SK-N-DZ (cell line): ENCODE measurements at places on chromosomes 11 and 22.

DNA sequence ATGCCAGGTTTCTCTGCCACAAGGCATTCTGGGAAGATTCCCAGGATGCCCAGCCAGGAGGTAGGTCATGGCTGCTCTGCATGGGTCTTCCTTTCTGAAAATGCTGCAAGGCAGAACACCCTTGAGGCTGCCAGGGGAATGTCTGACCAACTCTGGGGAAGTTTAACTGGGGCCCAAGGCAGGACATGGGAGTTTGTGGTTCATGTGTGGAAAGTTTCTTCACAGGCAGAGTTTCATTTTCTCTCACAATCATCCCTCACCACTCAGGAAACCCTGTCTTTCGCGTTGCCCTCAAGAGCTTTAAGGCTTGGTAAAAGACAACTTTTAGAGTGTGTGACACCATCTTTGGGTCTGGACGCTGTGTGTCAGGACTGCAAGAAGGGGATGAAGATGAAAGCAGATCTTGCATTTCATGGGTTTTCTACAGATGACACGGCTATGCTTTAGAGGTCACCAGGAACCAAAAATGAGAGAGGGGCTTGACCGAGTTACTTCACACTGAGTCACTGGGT is 133.5 kb downstream of the CD44 start:
- DNase-seq: no peak

DNA sequence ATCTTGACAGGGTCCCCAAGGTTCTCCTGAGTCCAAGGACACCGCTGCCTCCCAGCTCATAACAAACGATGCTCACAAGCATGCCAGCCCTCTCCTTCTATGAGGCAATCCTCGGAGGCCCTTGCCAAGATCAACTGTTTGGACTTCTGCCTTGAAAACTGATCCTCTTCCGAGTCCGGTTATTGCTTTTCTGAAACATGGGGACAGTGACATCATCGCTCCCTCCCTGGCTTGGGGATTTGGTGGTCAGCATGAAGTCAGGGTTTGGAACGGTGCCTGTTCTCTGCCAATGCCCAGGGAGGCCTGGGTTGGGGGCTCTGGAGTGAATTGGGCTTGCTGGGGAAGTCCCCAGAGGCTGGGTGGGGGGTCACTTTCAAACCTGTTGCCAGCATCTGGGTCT is 149.3 kb downstream of the FBXO7 start:
- DNase-seq: no peak

DNA sequence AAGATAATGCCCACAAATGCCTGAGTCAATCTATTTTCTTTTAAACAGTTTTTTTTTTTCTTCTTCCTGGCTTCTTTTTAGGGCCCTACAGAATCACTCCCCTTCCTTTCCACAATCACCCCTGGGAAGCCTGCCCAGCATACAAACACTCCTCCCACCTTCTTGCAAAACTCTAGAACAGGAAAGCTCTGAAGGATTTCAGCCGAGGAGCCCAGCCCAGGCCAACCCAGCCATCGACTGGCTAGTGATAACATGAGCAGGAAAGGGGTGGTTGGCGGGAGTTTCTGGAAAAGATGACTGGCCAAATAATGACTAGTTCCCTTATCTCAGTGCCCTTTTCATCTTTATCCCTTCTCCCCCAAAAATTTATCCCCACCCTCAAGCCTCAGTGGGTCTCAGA is 68.2 kb downstream of the USP35 start:
- no peak for DNase-seq

GRCh38 chr22:17638182-17638431 is 450 bp upstream of the BCL2L13 start:
- DNase-seq: no peak

DNA sequence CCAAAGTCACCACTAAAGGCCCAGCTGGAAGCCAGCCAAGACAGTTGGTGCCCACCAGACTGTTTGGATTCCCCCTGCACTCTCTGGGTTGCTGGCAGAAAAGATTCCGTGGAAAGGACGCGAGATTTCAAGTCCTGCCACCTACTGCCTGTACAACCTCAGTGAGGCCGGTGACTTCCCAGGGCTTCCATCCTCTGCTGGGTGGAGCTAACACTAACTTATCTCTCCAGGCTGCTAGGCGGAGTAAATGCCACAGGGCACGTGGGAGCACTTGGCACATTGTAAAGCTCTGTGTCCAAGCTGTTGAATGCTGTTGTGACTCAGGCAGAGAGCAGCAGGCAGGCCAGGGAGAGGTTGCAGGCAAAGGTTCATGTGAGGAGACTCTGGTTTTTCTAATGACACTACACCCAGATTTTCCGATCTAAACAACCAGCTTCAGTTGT is 50.9 kb upstream of the CDON start:
- DNase-seq: peak; percentile 54

DNA sequence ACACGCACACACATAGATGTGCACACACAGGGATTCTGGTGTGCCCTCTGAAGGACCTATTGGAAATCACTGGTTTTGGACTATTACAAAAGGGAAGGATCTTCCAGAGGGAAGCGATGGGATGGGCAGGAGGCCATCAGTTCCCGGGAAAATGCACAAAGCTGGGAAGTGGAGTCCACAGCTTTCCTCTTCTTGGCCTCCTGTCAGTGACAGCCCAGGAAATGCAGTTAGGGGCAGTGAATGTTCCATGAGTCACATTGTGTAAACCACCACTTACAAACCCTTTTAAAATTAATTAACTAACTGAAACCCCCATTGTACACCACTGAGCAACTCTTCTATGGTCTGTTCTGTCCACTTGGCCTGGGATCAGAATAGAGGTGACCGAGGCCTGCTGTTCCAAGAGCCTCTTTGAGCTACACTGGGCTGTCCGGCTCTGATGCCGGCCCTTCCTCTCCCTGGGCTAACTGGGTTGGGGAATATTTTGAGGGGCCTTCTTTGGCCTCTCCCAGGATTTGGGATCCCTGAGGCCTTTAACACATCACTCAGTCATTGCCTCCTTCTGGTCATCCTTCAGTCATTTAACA is 137.7 kb downstream of the FEZ1 start:
- DNase-seq: no peak

- no peak for DNase-seq
Measured at GRCh38 chr11:16403851-16404250, 47.5 kb upstream of the SOX6 start.

- no peak for DNase-seq
Measured at GRCh38 chr22:41001722-41002122, 50.5 kb downstream of the RBX1 start.

- DNase-seq: no peak
Measured at GRCh38 chr22:35502836-35503235, 37.8 kb upstream of the RASD2 start.

DNA sequence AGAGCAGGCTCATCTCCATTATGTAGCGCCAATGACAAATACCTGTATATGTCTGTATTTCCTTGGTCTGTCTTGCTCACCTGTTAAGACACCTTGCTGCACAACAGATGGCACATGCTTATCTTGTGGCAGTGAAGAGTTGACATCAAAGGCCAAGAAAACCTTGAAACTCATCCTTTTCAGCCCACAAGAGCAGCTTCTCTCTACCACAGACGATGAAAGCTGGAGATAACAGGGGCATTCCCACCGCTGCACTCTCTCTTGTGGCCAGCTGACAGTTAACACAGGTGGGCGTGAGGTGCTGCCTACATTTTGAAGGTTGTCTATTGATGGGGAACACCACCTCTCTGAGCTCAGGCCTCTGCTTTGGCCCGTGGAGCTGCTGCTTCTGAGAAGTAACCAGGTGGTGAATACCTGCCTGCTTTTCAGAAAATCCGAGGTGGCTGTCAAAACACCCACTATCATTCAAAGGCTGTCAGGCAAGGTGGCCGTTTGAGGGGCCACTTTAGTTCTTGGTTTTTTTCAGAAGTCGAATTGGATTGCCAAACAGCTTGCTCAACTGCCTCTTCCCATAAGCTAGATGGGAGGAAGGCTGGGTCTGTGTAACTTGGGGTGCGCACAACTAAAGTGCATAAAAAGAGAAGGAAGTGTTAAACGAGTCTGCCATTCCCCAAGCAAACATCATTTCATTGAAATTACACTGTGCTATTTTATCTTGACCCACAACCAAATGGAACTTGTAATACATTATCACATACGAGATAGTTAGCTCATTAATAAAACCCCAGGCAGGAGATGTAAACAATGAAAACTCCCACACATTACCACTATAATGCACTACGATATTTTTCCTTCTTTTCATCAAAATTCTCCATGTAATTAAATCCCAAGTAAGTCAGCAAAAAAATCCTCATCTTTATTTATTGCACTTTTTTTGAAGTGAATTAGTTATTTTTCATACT is 87.1 kb upstream of the RAG2 start:
- no peak for DNase-seq

- peak; percentile 77 for DNase-seq
Measured at GRCh38 chr11:575313-575995, 816 bp upstream of the PHRF1 start.

- no peak for DNase-seq
Measured at GRCh38 chr11:2565447-2566222, 120.8 kb downstream of the KCNQ1 start.

DNA sequence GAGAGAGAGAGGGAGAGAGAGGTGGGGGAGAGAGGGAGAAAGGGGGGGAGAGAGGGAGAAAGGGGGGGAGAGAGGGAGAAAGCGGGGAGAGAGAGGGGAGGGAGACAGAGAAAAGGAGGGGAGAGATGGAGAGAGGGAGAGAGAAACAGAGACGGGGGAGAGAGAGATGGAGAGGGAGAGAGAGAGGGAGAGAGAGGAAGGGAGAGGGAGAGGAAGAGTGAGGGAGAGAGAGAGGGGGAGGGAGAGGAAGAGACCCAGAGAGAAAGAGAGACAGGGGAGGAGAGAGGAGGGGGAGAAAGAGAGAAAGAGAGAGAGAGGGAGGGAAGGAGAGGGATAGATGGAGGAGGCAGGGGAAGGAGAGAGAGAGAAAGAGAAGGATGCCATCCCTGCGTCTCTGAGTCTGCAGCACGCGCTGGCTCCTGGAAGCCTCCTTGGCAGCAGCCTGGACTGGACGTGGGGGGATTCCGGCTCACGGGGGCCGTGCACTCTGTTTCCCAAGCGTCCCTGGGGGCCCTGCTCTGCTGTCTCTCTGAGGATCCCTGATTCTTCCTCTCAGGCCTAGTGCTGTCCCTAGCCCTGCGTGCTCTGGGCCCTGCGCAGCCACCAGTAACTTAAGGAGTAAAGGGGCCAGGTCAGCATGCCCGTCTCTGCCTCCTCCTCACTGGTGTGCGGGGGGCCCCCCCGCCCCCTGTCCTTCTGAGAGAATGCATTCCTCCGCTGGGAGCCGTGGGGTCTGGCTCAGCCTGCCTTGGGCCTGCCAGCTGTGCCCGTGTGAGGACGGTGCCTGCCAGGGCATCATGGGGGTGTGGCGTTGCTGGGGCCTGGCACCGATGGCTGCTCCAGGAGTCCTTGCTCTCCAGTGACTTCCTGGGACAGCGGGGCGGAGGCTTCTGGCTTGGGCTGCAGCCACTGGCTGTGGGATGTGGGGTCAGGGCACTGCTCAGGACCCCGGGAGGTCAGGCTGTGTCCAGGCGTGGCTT is 429.5 kb downstream of the TBC1D22A start:
- no peak for DNase-seq

GRCh38 chr11:16193897-16194381 is 162.4 kb downstream of the SOX6 start:
- DNase-seq: no peak

DNA sequence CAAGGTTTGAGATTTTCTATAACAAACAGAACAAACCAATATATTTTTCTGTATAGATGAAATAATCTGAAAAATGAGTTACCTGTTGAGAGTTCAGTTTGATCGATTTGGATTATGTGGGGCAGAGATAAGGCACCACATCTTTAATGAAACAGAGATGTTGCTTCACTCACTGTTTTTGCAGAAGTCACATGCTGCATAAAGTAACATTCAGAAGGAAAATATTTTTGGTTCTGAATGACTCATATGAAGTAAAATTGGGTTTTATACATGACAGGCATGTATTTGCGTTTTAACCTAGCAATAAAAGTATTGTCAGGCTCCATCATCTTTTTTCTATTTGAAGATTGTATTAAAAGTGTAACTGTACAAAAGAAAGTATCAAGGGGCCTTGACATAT is 77.8 kb downstream of the BBOX1 start:
- no peak for DNase-seq

DNA sequence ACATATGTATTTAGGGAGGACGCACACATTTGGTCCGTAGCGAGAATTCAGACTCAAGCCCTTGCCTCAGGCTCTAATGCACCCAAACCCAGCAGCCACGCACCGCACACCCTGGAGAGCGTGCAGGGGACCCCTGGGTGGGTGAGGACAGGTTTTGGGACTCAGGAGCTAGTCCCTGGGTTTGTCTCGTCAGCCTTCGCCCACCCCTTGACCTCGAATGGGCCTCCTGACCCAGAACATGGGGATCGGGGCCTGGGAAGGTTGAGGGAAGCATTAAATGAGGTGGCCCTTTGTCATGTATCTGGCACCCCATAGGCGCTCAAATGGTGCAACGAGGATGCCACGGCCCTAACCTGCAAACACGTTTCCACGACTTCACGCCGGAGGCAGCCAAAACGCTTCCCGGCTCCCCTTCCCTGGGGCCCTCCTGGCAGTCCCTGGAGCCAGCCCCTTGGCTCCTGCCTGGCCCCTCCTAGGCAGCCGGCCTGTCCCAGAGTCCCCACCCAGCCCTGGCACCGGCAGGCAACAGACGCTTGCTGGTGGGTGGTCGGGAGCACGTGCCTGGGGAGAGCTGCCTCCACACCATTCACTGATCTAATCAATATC is 5.5 kb upstream of the LINC01488 start:
- no peak for DNase-seq

- no peak for DNase-seq
Measured at GRCh38 chr11:73386016-73386415, 9.8 kb downstream of the RELT start.

DNA sequence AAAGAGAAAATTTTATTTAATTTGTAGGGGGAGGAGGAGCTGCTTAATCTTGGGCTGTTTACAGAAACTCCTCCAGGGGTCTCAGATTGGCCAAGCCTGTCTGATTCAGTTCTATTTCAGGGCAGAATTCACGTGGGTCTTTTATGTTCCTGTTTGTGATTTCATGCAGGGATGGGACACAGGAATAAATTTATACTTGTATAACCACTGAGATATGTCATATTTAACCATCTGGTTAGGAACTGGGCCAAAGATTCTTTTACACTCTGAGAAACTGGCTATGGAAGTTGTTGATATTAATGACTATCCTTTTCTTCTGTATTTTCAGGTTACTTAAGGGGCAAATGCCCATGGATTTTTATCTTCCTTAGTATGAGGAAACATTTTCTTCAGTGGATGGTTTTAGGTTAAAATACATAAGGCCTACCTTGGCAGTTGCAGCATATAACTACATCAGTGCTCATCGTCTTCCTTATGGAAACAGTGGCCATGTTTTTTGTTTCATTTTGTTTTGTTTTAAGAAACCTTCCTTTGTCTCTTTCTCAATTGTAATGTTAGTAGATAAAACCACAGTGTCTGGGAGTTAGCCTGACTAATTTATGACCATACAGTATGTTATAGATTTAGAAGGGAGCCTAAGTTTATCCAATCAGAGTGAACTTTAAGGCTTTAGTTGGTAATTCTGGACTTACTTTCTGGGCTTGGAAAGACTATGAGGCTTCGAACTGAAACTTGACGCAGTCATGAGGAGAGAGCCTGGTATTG is 132.4 kb upstream of the ANO3 start:
- DNase-seq: no peak
